ENCODE measurements at places on chromosomes 11 and 22.

- DNase-seq = peak; percentile 27
Observed at GRCh38 chr11:95652002-95652472, 137.5 kb downstream of the FAM76B start.

- DNase-seq = peak; percentile 94
Observed at GRCh38 chr11:133956650-133957633, at the start of gene IGSF9B. Gene IGSF9B, minus strand, starts transcription at chr11:133956968. Its CDS starts 214 bp downstream, at chr11:133956754.

DNA sequence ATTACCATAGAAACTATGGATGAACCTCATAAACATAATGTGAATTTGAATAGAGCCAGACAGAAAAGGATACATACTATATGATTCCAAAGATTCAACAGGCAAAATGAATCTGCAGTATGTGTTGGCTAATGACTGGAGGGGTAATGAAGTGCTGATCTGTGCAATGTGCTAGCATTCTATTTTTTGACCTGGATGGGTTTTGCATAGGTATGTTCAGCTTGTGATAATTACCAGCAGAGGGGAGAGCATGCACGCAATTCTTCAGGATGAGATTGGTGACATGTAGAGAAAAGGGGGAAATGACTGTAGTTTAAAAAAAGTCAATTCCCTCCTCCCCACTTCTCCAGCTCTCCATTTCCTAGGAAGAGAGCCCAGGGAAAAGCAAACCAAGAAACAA is 618 bp upstream of the CCDC81 start:
- no peak for DNase-seq

DNA sequence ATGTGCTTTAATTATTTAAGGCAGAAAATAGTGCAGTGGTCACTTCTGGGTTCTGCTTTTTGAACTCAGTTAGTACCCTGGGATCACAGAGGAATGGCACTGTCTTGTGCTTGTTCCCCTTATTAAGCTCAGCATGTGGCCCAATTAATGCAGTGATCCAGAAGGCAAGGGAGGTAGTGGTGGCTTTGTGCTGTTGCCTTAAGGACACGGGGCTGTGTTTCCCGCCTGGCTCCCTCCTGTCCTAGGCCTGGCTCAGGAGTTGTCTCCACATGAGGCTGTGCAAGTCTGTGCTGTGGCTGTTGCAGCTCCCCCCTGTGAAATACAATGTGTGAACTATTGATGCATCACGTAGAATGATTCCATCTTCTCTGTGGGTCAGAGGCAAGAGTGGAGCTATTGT is 49.2 kb upstream of the CABP7 start:
- DNase-seq = peak; percentile 12

- DNase-seq = no peak
Observed at GRCh38 chr11:77379253-77379652, 77.8 kb upstream of the GDPD4 start.

GRCh38 chr22:36478966-36479365 is 2.5 kb downstream of the TXN2 start:
- DNase-seq = no peak

DNA sequence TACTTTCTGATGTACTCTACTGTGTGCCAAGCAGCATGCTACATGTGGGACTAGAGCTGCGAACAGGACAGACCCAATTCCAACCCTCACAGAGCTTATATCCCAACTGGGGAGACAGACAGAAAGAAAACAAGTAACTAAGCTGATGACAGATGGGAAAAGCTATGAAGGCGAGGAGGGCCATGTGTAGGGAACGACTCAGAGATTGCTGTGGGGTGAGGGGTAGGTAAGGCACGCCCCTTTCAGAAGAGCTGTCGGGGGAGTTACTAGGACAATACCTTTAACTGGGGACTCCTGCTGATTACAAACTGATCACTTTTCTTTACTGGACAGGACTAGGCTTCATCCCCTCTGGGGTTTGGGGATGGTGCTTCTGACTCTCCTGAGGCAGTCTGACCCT is 48.9 kb downstream of the ST3GAL4 start:
- no peak for DNase-seq

DNA sequence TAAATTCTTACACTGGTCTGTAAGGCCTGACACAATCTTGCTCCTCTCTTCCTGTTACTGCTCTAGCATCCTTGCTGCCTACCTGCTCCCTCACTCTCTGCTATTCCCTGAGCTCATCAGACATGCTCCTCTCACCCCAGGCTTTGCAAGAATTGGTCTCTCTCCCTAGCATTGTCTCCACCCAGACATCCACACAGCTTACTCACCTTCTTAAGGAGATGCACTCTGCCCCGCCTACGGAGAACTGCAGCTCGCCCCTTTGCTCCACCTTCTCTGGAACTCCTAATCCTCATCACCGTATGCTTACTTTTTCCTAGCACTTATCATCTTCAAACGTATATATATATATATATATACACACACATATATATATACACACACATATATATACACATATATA is 23.3 kb upstream of the TMPRSS5 start:
- no peak for DNase-seq

- DNase-seq = no peak
Observed at GRCh38 chr11:10441652-10442503, 13.2 kb upstream of the AMPD3 start.

- no peak for DNase-seq
Observed at GRCh38 chr22:37054056-37054395, 2.5 kb downstream of the KCTD17 start.

- no peak for DNase-seq
Observed at GRCh38 chr11:94125407-94126115, 3.1 kb upstream of the PANX1 start.

DNA sequence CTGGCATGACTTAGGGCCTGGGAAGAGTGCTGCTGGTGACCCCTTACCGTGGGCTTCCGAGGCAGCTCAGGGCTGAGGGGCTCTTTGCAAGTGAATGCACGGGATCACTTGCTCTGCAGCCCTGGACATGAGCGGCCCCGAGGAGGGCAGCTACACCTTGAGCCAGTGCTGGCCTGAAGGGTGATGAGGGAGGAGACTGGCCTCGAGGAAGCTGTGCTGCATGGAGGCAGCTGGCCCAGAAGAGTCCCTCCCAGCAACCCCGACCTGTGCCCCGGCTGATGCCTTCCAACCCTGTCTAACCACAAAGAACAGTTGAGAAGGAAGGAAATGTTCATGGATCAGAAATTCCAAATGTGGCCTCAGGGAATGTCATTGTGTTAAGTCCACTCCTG is 45.2 kb downstream of the TBX1 start:
- DNase-seq = no peak

- DNase-seq = no peak
Observed at GRCh38 chr11:93814966-93815633, 31.0 kb downstream of the MED17 start.

GRCh38 chr11:71097506-71098240 is 154.7 kb downstream of the SHANK2 start:
- DNase-seq = no peak

DNA sequence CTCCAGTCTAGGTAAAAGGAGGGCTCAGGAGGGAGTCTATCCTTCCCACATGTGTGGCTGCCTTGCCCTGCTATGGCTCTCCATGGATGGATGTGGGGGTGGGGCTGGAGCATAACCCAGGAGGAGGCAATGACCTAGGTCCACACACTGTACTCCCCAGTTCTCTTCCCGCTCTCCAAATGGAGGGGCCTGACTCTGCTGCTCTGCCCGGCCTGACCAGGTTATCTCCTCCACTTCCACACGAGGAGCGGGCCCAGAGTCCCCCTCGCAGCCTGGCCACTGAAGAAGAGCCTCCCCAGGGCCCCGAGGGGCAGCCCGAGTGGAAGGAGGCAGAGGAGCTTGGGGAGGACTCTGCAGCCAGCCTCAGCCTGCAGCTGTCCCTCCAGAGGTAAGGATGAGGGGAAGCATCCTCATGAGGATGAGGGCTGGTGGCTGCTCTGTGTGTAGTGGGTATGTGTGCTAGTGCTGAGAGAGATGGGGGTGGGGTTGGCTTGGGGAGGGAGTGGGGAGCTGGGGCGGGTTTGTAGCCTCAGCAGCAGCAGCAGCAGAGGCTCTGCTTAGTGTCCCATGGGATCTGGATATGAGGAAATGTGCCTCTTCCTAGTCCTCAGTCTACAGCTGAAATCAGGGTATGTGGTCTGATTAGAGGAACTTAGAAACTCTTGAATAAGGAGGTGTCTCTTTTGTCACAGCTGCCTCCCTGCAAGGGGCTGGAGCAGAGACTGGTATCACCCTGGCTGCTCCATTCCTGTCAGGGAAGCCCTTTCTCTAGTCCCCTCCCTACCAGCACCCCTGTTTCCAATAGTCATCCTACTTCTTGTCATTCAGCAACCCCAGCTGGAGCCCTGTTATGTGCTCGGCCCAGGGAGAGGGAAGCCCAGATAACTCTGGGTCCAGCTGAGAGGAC is 54.1 kb downstream of the CEP164 start:
- DNase-seq = no peak

- DNase-seq = peak; percentile 66
Observed at GRCh38 chr22:24521791-24522245, 26.7 kb downstream of the UPB1 start.

DNA sequence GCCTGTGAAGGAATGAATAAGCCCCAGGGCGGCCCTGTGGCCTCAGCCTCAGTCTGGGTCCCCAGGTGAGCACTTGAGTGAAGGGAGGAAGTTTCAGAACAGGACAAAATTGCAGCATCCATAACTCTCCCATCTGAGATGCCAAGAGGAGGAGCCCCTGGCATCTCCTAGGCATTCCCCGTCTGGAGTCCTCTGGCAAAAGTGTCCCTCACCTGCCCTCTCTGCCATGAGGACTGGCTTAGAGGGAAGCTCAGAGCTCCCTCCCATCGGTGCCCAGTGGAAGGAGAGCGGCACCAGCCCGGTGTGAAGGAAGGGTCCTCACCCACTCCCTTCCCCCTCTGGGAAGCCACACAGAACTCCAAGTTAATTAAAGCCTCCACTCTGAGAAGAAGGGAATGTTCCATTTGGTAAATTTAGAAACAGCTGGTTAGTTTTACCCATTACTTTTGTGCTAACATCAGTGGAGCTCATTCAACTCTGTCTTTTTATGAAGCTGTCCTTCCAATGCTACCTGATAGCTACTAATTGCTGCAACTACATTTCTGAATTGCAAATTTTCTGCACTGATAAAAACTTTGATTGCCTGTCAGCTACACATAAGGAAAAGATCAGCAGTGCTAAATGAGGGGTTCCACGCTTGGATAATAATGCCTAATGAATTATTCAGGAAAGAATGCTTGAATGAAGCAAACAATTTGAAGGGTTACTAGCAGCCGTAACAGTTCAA is 123.3 kb upstream of the RCN1 start:
- DNase-seq = no peak

DNA sequence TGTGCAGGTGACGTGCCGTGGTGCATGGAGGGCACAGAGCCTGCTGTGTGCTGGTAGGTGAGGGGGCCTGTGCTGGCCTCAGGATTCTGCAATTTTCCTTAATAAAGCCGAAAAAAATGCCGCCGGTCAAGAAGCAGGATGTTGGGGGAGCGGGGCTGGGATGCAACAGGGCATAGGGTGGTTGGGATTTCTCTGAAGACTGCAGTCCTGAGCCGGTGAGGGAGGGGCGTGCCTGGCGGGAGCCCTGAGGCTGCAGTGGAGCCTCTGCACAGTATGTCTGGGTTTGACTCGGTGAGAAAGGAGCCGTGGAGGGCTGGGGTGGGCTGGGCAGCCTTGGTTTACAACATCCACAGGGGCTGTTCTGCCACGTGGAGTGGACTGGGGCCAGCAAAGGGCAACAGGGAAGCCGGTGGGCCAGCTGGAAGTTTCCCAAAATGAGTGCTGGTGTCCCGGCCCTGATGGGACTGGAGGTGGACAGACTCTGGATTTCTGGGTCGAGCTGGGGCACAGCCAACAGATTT is 1.3 kb downstream of the CDHR5 start:
- no peak for DNase-seq

DNA sequence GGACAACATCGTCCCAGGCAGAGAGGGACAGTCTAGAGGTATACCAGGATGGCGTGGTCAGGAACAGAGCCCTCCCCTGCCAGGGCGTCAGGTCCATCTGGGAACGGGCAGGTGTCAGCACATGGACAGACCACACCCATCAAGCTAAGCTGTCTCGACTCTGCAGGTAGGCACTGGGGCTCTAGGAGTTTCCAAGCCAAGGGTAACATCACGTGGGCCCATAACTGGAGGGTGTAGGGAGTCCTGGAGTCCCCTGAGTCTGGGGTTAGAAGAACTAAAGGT is 75.4 kb downstream of the PHF21B start:
- DNase-seq = no peak

Data from NCI-H2081 (cell line).